NCI-H1048 (cell line): ENCODE measurements at places on chromosomes 4 and X.

DNA sequence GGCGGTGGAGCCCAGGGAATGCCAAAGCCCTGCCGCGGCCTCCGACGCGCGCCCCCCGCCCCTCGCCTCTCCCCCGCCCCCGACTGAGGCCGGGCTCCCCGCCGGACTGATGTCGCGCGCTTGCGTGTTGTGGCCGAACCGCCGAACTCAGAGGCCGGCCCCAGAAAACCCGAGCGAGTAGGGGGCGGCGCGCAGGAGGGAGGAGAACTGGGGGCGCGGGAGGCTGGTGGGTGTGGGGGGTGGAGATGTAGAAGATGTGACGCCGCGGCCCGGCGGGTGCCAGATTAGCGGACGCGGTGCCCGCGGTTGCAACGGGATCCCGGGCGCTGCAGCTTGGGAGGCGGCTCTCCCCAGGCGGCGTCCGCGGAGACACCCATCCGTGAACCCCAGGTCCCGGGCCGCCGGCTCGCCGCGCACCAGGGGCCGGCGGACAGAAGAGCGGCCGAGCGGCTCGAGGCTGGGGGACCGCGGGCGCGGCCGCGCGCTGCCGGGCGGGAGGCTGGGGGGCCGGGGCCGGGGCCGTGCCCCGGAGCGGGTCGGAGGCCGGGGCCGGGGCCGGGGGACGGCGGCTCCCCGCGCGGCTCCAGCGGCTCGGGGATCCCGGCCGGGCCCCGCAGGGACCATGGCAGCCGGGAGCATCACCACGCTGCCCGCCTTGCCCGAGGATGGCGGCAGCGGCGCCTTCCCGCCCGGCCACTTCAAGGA lies at the start of gene FGF2:
TSS of gene FGF2 (plus strand) at position 279 of the 705 bp plus-strand sequence. CDS start at position 623, 344 bp downstream.
- no peak for DNase-seq

DNA sequence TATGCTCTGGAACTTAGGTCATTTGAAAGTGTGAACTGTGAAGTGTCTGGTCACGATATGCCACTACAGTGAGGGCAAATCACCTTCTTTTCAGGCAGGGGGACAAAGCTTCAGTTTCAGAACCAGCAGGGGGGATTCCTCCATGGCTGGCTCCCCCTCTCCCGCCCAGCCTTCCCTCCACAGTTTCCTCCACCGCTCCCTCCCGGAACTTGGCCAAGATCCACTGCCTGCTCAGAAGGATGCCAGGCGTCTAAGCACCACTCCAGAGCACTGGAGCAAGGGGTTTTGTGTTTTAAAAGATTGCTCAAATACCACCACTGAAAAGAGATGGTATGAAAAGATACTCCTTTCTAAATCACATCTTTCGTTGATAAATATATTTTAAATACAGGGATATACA lies 126.9 kb downstream of the ELOVL6 start:
- no peak for DNase-seq

- no peak for DNase-seq
Measured at GRCh38 chr4:81571105-81571504, 99.4 kb upstream of the RASGEF1B start.

DNA sequence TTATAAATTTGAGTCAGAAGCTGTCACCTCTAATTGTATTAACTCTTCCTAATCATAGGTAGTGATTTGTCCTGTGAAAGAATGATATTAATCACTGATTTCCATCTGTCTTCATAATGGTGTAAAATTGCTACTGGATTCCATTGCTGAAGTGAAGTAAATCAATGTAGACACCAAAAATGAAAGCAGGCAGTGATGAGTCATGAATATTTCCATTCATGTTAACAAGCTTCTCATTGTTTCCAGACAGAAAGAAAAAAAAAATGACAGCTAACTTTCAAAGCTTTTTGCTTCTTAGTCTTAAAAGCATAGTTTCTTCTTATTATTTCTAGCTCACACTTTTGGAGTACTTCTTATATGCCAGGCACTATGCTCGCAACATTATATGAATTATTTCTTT lies 21.5 kb downstream of the FAM114A1 start:
- DNase-seq = no peak

DNA sequence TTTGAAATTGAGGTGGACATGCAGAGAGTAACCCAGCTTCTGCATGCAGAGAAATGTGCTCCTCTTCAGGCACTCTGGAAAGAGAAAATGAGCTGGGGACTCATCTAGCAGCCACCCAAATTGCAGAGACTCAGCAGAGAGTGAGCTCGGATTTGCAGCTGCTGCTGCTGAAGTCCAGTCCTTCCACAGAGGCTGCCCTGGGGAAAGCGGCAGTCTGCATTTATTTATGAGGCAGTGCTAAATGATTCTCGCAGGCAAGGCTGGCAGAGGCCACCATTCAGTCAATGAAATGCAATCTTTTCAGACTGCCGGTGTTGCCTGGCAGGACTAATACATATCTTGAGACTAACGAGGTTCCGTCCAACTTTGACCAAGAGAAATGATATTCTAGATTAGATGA lies 404.8 kb downstream of the NLGN4X start:
- DNase-seq = no peak

- DNase-seq = no peak
Measured at GRCh38 chr4:13093170-13093569, 391.0 kb downstream of the RAB28 start.

DNA sequence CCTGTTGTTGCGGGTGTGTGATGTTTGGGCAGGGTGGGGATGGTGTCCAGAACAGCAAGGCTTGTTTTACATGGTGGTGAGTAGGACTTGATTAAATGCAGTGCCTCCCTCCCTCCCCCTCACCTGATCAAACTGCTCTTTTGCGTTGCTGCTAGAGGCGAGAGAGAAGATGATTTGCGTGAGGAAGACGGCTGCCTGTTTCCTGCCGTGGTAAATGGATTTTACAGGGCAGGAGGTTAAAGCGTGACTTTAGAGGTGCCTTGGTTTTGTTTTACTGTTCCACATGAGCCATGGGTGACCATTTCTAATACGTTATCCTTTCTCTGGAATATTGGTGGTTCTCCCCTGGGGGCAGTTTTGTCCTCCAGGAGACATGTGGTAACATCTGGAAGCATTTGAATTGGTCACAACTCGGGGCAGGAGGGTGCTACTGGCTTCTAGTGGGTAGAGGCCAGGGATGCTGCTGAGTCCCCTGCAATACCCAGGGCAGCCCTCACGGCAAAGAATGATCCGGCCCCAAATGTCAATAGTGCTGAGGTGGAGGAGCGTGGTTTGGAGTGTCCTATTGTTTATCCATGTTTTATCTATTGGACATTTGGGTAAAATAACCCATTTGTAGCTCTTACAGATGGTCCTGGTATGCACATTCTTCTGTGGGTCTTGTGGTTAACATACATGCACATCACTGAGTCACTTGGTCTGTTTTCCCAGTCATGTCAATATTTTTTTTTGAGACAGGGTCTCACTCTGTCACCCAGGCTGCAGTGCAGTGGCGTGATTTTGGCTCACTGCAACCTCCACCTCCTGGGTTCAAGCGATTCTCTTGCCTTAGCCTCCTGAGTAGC lies 73.7 kb downstream of the SHROOM2 start:
- DNase-seq = no peak
